ENCODE measurements at places on chromosomes 4 and X.

DNA sequence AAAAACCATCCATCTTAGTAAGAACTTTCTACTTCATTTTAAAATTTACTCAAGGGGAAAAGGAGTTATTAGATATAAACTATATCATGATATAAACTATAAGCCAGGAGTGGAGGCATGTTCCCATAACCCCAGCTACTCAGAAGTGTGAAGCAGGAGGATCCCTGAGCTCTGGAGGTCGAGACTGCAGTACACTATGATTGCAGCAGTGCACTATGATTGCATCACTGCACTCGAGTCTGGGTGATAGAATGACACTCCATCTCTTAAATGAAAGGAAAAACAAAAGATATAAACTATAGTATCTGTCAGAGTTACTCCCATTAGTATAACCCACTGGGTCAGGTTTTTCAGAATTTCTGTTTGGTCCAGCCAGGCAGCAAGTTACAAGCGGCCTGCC lies 47.6 kb downstream of the RPS3A start:
- no peak for DNase-seq

- DNase-seq = no peak
Observed at GRCh38 chr4:185589067-185589836, 53.9 kb upstream of the PDLIM3 start.

DNA sequence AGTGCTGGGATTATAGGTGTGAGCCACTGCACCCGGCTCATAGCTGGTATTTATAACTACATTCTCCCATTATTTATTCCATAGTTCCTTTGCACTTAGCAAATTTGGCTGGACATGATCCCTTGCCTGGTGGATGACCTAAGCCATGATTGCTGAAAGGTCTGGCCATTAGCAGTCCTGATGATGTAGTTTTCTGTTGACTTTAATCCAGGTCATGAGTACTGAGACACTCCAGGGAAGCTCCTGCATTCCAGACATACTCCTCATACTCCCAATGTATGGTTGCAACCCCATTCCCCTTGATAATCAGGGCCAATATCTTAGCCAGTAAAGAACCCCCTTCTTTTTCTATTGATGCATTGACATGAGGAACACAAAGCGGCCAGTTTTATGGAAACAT lies 24.4 kb upstream of the MGST2 start:
- DNase-seq = no peak

- no peak for DNase-seq
Observed at GRCh38 chrX:7059859-7060258, 87.7 kb upstream of the STS start.

- DNase-seq = no peak
Observed at GRCh38 chr4:124279741-124280140, 432.8 kb downstream of the ANKRD50 start.

DNA sequence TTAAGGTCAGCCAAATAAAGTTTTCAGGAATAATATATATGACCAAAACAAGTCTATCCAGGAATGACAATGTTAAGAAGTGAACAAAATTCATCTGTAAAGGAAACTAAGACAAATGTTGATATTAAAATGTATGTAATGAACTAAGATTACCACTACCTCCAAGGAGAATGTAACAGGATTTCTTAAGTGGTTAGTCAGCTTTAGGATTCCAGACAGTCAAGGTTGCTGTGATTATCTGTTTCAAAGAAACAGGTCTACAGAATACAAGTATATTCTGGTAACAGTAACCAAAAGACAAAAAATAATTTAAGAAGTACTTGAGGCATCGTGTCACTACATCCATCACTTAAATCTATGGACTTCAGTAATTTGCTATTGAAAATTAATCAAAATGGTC lies 172.8 kb downstream of the SCFD2 start:
- DNase-seq = no peak

DNA sequence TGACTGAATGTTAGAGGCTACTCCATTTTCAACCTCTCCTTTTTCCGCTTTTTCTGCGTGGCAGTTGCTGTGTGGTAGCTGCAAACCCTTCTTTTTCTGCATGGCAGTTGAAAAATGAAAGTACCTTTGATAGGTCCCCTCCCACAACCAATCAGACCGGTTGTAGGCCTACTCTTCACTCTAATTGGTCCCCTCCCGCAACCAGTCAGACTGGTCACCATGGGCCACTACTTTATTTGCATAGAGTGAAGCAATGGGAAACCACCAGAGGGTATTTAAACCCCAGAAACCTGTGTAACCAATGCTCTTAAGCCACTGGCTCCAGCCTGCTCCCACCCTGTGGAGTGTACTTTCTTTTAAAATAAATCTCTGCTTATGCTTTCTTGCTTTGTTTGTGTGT lies 877.8 kb downstream of the FAM133A start:
- no peak for DNase-seq

GRCh38 chrX:41602816-41603345 lies 85.9 kb upstream of the GPR34 start:
- no peak for DNase-seq

- DNase-seq = no peak
Observed at GRCh38 chr4:155179216-155179615, 29.2 kb upstream of the NPY2R start.

- DNase-seq = no peak
Observed at GRCh38 chr4:112939901-112940300, 109.6 kb upstream of the ANK2 start.

- DNase-seq = no peak
Observed at GRCh38 chrX:20567108-20567507, 300.4 kb upstream of the RPS6KA3 start.

- no peak for DNase-seq
Observed at GRCh38 chrX:132561483-132561882, 72.6 kb upstream of the MBNL3 start.

- no peak for DNase-seq
Observed at GRCh38 chrX:110512341-110512740, 153.7 kb downstream of the RTL9 start.

GRCh38 chr4:94605241-94605805 lies 152.4 kb upstream of the BMPR1B start:
- no peak for DNase-seq

DNA sequence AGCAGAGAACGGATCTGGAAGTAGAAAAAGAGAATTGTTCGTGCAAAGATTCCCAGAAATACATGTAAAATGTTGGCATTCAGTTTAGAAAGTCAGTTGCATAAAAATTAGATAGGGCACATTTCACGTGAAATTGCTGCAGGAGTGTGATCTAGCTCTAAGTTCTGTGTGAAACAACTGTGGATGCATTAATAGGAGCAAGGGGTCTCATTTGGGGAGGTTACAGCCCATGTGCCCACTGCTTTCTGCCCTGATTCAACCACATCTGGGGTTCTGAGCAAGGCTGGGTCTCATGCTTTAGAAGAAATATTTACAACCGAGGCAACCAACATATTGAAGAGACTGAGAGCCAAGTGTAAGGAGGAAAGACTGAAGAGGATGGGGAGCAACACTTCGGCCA lies 639.0 kb downstream of the BCOR start:
- DNase-seq = no peak

DNA sequence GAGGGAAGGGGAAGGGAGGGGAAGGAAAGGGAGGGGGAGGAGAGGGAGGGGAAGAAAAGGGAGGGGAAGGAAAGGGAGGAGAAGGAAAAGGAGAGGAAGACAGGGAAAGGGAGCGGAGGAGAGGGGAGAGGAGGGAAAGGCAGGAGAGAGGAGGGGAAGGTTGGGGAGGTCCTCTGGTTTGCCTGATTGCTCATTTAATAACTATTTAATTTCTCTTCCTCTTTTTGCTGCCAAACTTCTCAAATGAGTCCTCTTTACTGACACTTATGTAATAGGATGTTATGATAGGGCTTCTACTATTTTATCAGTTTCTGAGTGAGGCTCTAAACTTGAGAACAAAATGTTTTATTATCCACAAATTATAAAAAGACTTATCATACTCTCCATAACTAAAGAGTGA lies 35.4 kb upstream of the PPA2 start:
- DNase-seq = no peak

- no peak for DNase-seq
Observed at GRCh38 chr4:1449475-1449832, 43.2 kb upstream of the NKX1-1 start.

DNA sequence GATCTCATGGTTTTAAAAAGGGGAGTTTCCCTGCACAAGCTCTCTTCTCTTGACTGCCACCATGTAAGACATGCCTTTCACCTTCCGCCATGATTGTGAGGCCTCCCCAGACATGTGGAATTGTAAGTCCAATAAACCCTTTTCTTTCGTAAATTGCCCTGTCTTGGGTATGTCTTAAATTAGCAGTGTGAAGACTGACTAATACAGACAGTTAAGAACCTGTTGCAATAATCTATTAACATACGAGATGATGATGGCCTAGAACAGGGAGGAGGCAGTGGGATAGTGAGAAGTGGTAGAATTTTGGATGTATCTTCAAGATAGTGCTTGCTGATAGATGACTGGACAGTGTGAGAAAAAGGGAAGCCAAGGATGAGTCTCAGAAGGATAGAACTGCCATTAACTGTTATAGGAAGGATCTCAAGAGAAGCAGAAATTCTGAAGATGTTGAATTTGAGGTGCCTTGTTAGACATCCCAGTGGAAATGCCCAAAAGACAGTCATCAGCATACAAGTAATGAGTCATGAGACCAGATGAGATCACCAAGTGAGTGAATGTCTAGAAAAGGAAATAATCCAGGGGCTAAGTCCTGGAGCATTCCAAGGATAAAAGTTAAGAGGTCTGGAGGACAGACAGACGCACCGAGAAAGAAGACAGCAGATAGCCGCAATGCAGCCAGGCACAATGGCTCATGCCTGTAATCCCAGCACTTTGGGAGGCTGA lies 38.8 kb upstream of the UGDH start:
- DNase-seq = no peak

DNA sequence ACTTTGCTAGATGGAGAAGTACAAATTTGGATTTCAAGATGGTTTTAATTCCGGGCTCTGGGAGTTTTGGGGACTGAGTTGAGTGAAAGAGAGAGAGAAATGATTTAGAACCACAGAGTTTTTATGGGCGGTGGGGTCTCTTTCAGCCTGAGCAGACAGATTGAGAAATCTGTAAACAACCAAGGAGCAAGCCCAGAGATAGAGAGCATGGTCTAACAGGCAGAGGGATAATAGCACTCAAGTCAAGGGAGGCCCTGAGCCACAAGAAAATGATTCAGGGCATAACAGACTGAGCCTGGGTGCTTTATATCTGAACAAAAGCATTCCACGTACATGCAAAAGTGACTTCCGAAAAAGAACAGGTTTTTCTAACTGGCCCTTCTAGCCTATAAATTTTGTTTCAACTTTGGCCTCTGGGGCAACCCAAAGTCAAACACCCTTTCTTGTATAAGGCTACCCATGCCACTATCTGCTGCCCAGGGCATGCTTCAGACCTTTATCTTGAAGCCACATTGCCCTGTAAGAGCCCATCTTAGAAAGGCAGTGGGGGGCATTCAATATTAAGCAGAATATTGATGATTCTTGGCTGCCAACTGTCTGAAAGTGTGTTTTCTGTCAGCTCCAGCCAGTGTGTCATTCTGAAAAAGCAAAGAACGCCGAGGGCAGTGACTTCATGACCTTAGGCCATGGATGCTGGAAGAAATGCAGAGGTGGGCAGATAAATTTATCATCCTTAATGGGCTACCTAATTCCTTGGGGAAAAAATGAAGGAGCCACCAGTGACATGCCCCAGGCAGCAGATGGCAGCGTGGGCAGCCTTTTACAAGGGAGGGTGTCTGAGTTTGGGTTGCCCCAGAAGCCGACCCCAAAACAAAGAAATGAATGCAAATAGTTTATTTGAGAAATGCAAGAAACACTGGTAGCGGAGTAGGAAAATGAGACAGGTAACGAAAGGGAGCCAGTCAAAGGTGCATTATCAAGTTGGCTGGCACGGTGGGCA lies 637.6 kb downstream of the MID1IP1 start:
- no peak for DNase-seq

- no peak for DNase-seq
Observed at GRCh38 chrX:130531066-130531465, 129.3 kb downstream of the RBMX2 start.

GRCh38 chr4:102585329-102585728 lies 84.2 kb downstream of the NFKB1 start:
- no peak for DNase-seq

DNA sequence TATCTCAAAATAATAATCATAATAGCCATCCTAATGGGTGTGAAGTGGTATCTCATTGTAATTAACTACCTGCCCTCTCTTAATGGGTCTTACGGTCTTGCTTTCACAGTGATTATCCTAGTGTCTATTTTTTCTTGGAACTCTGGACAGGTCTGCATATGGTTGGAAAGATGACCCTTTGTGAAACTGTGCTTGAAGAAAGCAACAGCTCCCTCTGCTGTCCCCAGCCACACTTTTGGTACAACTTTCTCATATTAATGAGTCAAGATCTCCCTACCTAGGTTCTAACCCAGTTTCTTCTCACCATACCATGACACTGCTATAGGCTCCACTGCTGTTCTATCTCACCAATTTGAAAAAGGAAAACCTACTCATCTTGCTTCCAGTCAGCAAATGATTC lies 2.4 kb downstream of the TFDP3 start:
- DNase-seq = no peak

DNA sequence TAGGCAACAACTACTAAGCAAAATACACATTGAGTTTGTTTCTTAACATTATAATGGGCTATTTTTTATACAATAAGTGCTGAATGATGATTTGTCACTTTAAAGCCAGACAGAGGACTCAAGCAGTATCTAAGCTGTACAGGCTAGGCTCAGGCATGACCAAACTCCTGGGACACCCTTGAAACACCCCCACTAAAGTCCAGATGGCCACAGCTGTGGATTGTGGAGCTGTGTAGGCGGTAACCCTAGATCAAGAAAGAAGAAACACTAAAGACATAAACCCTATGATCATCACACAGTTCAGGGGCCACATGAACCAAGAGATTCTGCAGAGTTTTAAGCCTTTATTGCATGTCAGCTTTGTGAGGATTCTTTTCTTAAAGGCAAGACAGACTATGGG lies 25.1 kb downstream of the TAB3 start:
- no peak for DNase-seq

- DNase-seq = no peak
Observed at GRCh38 chr4:36187723-36188333, 56.5 kb downstream of the ARAP2 start.

DNA sequence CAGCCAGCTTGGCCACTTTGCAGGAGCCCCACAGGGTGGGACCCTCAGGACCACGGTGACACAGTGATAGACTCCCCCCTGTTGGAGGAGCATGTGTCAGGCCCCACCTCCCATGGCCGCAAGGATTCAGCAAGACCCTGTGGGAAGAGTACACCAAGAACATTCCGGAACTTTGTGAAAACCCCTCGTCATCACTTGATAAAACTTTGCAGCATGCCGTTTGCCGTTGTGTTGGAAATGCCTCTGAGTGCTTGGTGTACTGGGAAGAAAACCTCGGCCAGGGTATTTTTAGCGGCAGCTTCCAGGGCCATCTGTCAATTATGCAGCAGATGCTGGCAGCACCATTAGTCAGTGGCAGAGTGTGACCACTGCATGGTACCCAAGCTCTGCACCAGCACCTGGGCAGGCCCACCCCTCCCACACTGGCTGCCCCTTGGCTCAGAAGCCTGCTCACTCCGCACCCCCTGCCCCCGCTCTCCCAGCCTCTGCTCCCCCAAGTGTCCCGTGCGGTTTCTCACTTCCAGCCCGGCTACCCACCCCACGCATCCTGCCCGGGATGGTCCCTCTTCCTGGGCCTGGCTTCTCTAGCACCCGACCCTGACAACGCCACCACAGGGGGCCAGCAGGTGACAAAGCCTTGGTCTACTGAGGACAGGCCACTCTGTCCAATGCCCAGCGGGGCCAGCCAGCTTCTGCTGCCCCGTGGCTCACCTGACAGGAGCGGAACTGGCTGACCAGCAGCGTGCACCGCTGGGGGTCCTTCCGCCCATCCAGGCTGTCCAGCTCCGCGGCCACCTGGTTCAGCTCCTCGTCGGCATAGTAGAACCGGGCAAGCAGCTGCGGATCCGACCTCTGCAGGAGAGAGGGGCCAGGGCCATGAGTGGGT lies 65.0 kb downstream of the ZFYVE28 start:
- DNase-seq = no peak

Measured in stimulated activated naive CD4-positive, alpha-beta T cell treated with Interleukin-2 at 50 U/mL for 16 hours (primary cell).